ENCODE measurements at places on chromosomes 2 and 18.

- peak; percentile 70 for DNase-seq
Observed at GRCh38 chr2:164044622-164045021, 308.8 kb upstream of the FIGN start.

- DNase-seq: no peak
Observed at GRCh38 chr2:160222546-160223283, 22.6 kb upstream of the ITGB6 start.

GRCh38 chr2:237181844-237182243, 96.2 kb downstream of the COPS8 start:
- no peak for DNase-seq

DNA sequence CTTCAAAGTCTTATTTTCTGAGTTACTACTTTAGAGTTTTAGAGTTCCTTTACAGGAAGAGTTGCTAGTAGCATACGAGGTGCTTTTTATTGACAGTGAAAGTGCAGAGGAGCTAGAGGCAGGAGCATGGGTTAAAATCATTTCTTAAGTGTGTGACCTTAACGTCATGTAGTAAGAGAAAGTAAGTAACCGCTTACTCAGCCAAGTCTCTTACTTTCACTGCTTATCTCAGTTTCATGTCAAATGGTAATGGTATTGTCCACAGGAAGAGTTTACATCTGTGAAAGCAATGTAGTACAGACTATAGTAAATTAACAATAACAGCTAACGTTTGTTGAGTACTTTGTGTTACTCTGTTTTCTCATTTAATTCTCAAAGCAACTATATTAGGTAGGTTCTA, 12.6 kb downstream of the NDUFAF7 start:
- DNase-seq: no peak

DNA sequence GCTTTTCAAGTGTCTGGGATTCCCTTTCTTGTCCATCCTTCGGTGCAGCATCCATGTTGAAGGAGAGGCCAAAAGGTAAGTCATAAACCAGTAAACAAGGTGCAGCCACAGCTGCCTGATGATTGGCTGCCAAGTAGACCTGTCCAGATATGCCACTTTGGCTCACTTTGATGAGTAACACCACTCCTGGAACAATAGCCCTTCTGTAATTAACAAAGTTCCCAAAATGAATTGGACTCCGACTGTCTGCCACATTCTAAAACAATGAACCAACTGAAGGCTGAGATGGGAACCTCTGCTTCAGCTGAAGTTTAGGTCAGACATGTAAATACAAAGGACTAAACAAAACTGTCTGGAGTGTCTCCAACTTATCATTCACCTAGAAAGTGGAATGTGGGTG, 82.2 kb upstream of the LGALSL start:
- DNase-seq: no peak

- DNase-seq: no peak
Observed at GRCh38 chr18:11695736-11696135, 6.7 kb downstream of the GNAL start.

GRCh38 chr2:197516393-197516761, 511 bp downstream of the MOB4 start:
- DNase-seq: no peak

GRCh38 chr2:67510745-67511144, 113.6 kb downstream of the ETAA1 start:
- no peak for DNase-seq

All from left ventricle myocardium superior (tissue), 1 donor.